A549 treated with DMSO at 1 μM for 4 hours (cell line): ENCODE measurements at places on chromosomes 7 and 10. TPM values are rescaled to one million over a fixed set of nuclear protein-coding genes. Genes with fewer than 3 reads are reported as not detected.

Gene DDX50
- 32.6 to 39.8 TPM (median 35.4 TPM) in 5 replicates for total RNA-seq

Gene CALHM1
- not detected in 5 replicates for total RNA-seq

Gene GPR37
- total RNA-seq: 0.50 to 0.63 TPM (median 0.56 TPM) in 5 replicates

Gene XRCC2
- 5.0 to 6.9 TPM (median 6.2 TPM) in 5 replicates for total RNA-seq

Gene C10orf62
- not detected in 5 replicates for total RNA-seq

Gene ZWINT
- 86.2 to 102 TPM (median 88.1 TPM) in 5 replicates for total RNA-seq

Gene TMEM236
- 0.03 to 0.12 TPM (median 0.07 TPM) in 5 replicates for total RNA-seq

Gene FOXI2
- not detected in 5 replicates for total RNA-seq

Gene CALML3
- not detected in 5 replicates for total RNA-seq

Gene ABCA13
- 0.01 to 0.07 TPM (median 0.05 TPM) in 4 of 5 replicates, not detected in the other for total RNA-seq
